ENCODE measurements at places on chromosomes 1 and 21.

- no peak for DNase-seq
Measured at GRCh38 chr21:34770576-34770975, 101.8 kb downstream of the CLIC6 start.

DNA sequence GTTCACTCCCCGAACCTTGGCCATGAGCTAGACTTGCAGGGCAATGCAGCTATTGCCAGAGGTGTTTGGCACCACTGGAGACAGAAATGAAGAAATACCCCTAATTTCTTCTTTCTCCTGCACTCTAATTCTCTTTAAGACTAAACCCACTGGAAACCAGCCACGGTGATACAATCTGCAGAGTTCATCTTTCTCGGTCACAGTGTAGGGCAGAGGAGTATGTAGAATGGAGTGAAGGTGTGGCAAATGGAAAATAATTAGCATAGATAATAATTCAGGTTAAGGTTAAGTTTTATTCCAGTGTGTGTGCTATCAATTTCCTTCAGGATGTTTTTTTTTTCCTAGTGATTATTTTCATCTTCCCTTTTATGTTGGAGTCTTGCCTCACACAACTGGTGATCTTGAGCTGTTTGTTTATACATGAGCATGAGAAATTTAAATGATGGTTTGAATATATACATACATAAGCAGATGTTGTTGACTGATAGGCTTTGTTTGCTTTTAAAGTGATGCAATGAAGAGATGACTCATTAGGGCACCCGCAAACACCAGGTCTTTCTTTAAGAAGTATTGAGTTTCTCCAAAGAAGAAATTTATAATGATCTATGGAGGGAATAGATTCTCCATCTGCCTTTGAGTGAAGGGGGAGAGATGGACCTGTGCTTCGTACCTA is 81.9 kb downstream of the SPATA17 start:
- DNase-seq, result no peak

DNA sequence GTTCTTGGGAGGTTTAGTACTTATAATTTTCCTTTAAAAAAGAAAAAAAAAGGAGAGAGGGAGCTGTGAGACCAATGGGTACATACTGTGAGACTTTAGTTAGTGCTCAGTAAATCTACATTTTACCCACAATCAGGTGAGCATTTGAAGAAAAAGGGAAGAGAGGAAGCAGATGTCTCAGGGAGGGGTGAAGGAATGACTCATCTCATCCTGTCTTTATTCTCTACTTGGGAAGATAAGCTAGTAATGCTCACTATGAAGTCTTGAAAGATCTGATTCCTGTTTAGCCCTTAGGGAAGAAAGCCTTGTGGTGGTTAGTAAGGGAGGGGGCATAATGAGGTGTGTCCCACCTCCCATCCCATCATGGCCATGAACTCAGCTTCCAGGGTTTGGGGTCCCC is 112.6 kb downstream of the PLD5 start:
- DNase-seq, result no peak

DNA sequence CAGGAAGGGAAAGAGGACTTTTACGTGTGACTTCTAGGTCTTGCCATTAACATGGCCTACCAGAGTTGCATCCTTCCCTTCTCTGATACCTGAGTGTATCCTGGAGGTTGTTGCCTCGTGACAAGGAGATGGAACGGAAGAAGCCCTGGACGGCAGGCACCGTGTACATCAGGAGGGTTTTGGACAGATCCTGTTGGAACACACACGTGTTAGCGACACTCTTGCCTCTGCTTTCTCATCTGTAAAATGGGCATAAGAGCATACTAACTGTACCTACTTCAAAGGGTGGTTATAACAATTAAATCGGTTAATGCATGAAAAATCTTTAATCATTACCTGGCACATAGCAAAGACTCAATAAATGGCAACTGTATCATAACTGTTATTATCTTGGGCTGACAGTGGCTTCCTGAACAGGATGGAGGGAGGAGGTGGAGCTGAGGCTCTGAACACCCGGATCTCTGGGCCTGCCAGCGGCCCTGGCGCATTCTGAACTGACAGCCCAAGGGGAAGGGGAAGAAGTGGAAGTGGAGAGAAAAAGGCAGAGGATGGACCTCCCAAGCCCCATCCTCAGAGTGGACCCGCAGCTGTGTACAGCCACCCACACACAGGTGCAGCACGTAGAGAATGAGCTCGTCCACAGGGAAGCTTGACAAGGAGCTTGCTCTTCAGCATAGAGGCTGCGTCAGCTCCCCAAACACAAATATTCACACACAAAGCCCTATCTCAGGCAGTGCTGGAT is 30.2 kb upstream of the EXOSC10 start:
- no peak for DNase-seq

GRCh38 chr1:16042096-16042495 is 1.5 kb upstream of the CLCNKB start:
- no peak for DNase-seq

- DNase-seq, result no peak
Measured at GRCh38 chr1:19472174-19472573, 13.2 kb downstream of the CAPZB start.

DNA sequence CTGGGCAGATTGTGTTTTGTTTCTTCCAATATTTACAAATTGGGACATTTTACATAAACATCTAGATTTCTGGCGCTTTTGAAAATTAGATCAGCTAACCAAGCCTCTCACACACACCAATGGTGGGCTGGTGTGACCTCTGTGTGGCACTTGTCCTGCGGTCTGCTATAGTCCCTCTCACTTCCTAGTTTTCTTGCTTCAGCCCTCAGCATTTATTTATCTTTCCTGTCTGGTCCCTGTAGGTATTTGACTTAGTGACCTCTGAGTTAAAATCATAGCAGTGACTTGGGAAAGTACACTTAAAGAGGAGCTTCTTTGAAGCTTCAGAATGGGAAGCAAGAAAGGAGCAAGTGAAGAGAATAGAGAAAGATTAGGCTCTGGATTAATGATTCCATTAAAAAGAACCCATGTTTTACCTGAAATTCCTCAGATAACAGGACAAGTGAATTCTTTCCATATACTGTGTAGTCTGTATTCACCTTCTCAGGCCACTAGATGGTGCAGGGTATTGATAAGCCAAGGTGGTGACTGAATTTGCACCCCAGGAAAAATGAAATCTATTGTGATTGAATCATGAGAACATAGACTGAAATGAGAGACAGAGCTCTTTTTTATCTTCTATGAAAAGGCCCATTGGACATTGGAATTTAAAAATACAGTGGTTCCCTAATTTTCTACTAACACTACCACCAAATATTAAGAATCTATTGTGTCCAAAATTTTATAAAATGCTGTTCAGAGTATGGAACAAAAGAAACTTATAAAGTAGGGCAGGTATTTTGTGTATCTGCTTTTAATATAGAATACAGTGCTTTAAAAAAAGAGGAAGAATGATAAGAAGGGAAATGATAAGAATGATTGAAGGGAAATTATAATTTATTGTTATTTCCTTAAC is 7.1 kb upstream of the DIPK1A start:
- DNase-seq, result no peak

DNA sequence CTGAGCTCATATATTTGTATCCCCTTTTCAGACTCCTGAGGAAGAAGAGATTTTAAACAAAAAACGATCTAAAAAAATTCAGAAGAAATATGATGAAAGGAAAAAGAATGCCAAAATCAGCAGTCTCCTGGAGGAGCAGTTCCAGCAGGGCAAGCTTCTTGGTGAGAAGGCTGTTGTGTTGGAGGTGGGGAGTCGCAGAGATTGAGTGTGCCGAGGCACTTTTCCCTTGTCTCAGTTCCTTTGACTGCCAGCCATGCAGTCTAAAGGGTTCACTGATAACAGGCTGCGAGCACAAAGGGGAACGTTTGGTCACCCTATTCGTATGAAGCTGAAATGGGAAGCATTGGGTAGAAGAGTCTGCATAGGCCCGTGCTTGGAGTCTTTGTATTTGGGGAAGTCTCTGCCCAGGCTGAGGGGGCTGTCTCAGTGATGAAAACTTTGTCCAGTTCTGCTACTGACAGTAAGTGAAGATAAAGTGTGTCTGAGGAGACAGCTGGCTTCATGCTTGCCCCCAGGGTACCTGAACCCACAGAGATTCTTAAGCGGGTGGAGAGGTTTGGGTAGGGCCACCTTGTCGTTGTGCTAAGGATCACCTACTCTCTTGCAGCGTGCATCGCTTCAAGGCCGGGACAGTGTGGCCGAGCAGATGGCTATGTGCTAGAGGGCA is 2.8 kb downstream of the RPS8 start:
- DNase-seq, result no peak

DNA sequence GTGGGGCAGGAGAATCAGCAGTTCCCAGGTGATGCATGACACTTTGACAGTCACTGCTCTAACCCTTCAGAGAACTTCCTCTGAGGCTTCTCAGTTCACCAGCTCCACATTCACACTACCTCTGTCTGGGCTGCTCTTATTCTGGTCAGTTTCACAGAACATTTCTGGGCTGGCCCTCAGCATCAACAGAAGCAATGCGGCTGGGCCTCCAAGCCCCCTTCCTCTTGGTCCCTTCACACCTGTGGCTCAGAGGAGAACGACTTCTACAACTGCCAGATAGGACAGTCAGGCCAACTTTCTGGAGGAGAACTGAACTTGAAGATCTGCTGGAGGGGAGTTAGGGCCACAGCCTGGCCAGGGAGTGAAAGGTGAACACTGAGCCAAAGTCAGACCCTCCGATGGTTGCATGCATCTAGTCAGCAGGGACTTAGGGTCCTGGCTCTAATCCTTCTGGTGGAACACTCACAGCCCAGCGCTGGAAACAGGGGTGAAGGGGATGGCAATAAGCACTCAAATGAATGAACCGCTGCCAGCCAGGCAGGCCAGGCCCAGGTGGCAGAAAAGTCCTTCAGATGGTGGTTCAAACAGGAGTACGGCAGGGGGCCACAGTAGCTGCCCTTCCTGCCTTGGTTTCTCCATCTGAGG is 274.1 kb downstream of the FOXD2 start:
- DNase-seq, result no peak

All from NCI-H2081 treated with DMSO at 0.1 percent for 48 hours (cell line).